ENCODE measurements at places on chromosomes 4 and X. TPM values are rescaled to one million over a fixed set of nuclear protein-coding genes. Genes with fewer than 3 reads are reported as not detected.

DNA sequence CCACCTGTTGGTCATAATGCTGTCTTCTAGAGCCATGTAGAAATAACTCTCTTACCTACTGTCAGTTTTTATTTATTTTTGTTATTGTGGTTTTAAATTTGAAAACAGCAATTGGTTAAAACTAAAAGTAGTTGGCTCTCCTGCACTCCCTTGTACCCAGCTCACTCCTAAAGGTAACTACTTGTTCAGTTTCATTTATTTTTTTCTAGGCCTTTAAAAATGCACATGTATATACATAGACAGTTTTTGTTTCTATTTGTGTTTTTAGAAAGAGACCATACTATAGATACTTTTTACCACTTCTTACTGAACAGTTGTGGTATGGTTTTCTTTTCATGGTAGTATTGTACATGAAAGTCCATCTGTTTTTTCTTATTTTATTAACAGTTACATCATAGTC, 16.8 kb downstream of the SMAD1 start:
- no peak for DNase-seq

GRCh38 chrX:19975845-19976244, 15.0 kb downstream of the BCLAF3 start:
- DNase-seq = no peak

GRCh38 chrX:122770581-122770980, 413.5 kb upstream of the GRIA3 start:
- no peak for DNase-seq

Gene PDK3
- polyA plus RNA-seq = 59.6 TPM

GRCh38 chrX:131874300-131874699, 148.8 kb upstream of the STK26 start:
- no peak for DNase-seq

DNA sequence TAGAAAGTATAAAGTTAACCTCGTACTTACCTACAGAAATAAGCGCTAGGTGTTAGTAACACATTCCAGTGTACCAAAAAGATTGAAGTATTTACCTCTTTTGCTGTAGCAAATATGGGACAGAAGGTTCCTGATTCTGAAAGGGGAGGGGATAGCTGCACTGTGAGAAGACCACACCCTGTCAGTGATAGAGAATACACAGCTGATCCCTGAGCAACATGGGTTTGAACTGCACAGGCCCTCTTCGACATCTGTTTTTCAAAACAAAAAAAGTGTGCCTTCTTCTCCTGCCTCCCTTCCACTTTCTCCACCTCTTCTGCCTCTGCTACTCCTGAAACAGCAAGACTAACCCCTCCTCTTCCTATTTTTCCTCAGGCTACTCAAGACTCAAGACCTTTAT, 201.8 kb upstream of the SLIT2 start:
- DNase-seq = no peak

Gene KCTD8
- polyA plus RNA-seq = not detected

Gene CFAP299
- polyA plus RNA-seq = not detected

- DNase-seq = no peak
These were observed 125.1 kb downstream of the ARX start for GRCh38 chrX:24890677-24891076.

- no peak for DNase-seq
These were observed 94.9 kb upstream of the NKX1-1 start for GRCh38 chr4:1500966-1501753.

DNA sequence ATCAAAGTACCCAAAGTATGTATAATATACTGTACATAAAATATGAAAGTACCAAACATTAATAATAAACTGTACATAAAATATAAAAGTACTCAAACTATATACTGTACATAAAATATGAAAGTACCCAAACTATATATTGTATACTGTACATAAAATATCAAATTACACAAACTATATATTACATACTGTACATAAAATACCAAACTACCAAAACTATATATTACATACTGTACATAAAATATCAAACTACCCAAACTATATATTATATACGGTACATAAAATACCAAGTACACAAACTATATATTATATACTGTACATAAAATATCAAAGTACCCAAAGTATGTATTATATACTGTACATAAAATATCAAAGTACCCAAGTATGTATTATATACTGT, 723.7 kb downstream of the CWH43 start:
- DNase-seq = no peak

Gene RAB41
- not detected for polyA plus RNA-seq

GRCh38 chrX:135347381-135348016, 38.2 kb downstream of the ETDC start:
- DNase-seq = no peak

DNA sequence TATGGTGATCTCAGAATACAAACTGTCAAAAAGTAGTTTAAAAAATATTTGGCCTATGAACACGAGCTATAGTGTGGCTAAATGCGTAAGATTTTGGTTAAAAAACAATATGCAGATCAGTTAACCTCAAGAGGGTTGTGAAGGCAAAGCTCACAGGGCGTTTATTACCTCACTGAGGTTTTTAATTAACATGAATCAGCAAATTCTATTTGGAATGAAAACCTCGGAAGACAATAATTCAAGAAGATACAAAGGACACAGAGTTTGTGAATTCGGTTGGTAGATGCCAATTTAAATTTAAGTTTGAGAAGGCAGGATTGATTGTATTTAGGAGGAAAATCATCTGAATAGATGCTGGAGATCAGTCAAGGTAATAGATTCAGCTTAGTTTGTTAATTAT, 1434.6 kb downstream of the C4orf33 start:
- no peak for DNase-seq

All from immature natural killer cell (primary cell).